ENCODE measurements at places on chromosomes 6 and 20.

- DNase-seq: no peak
Observed at GRCh38 chr20:5825130-5825719, 75.0 kb downstream of the SHLD1 start.

- no peak for DNase-seq
Observed at GRCh38 chr20:33685328-33686099, 671 bp downstream of the E2F1 start.

GRCh38 chr6:136036601-136037000, 185.1 kb downstream of the PDE7B start:
- no peak for DNase-seq

- DNase-seq: no peak
Observed at GRCh38 chr6:68126089-68126749, 508.9 kb upstream of the ADGRB3 start.

DNA sequence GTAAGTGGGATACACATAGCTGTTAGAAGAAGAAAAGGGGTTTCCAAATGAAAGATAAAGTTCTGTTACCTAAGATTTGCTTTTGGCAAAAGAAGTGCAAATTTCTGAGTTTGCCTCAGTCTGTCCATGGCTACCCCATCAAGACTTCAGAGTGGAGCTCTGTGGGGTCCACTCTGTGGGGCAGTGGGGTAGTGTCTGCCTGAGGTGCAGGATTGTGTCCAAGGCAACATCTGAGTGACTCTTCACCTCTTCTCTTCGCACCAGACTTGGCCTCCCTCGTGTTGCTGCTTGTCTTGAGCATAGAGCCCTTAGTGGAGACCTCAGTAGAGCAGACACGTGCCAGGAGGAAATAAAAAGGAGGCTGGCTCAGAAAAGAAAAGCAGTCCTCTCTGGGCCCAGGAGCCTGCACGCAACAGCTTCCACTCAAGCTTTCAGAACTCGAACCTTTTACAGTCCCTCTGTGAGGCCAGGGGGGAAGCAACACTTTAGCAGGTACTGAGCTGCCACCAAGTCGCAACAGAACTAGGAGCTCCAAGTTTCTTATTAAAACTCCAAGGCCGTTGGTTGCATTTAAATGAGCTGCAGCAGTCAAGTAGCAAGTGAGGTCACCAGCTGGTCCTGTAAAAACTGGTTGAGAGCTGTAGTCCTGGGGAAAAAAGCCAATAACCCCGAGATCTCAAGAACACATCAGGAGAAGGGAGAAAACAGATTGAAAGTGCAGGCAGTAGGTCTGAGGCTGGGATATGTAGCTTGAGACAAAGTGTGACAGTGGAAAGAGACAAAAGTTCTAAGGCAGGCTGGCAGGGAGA, 413.5 kb downstream of the CDC5L start:
- DNase-seq: no peak

DNA sequence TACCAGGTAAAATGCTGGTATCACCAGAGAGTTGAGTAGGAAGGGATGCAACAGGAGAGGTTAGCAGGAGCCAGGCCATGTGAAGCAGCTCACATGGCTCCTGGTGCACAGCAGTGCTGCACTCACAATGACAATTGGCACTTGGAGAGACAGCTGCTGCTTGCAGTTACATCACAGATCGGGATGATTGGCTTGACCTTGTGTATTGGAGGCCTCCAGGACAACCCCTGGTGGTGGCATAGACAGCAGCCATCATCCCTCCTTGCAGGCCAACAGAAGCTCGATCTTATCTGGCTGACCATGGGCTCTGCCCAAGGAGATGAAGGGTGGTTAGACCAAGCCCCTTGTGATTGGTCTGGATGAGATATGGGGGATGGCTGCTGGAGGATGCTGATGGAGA, 73.0 kb downstream of the EYA2 start:
- no peak for DNase-seq

GRCh38 chr6:17584241-17584803, 15.8 kb upstream of the FAM8A1 start:
- peak; percentile 76 for DNase-seq

- no peak for DNase-seq
Observed at GRCh38 chr20:44792796-44793195, 17.6 kb downstream of the RIMS4 start.

- DNase-seq: no peak
Observed at GRCh38 chr6:120056085-120056484, 706.5 kb upstream of the MAN1A1 start.
